Epithelial cell of proximal tubule (primary cell): ENCODE measurements at places on chromosomes 12 and 14.

GRCh38 chr12:127083008-127083949 is 1183.7 kb upstream of the TMEM132C start:
- peak; percentile 49 for DNase-seq

- no peak for DNase-seq
These were observed 187.9 kb upstream of the STXBP6 start for GRCh38 chr14:25237845-25238244.

GRCh38 chr12:28570811-28571210 is 380.6 kb downstream of the CCDC91 start:
- DNase-seq, result no peak

DNA sequence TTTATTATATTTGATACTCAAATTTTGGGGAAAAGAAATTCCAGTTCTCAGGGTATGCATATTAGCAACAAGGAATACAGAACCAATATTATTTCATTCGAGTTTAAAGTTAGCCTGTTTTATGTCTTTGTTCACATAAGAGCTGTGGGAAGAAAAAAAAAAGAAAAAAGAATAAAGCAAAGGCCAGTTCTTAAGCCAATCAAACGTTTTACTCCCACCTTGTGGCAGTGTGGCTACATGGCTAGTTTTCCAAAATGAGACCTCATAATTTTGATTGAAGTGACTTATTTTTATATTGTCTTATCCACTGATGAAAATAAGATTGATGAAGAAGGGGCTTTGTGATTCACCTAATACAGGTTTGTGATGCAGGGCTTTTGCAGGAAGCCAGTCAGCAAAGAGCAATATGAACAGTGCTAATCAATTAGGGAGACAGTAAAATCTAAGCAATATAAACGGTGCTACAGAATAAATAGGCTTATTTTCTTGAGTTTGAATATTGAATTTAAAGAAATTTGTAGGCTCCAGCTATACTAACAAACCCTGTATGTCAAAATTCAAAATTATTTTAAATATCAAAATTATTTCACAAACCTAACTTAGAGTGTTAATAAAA is 624.1 kb upstream of the FOXG1 start:
- DNase-seq, result no peak

GRCh38 chr14:105914738-105915385 is 388.5 kb downstream of the TMEM121 start:
- no peak for DNase-seq

- DNase-seq, result no peak
These were observed 59.5 kb downstream of the ARID2 start for GRCh38 chr12:45789025-45789424.

DNA sequence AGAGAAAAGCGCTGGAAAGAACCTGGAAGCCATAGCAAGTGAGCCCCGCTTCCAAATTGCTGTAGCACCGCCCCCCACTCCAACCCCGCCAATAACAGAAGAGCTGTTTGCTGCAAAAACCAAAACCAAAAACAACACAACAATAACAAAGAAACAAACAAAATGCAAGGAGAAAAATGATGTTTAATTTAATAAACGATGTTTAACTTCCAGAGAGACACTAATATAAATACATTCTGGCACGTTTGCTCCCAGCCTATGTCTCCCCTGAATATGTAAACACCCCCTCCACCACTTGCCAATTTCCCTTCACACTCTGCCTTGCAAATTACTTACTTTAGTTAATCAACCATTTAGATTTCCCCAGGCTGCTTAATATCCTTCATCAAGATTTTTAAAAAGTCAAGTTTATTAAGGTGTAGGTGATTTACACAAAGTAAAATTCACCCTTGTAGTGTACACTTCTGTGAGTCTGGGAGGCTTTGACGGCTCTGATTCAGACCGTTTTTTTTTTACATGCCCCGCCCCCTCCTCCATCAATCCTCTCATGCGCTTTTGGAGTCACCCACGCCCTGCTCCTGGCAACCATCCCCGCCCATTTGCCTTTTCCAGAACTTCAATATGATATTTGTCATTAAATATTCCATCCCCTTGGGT is 482 bp upstream of the IFI27L2 start:
- DNase-seq, result no peak

GRCh38 chr12:18320036-18320617 is 58.8 kb downstream of the PIK3C2G start:
- peak; percentile 74 for DNase-seq

DNA sequence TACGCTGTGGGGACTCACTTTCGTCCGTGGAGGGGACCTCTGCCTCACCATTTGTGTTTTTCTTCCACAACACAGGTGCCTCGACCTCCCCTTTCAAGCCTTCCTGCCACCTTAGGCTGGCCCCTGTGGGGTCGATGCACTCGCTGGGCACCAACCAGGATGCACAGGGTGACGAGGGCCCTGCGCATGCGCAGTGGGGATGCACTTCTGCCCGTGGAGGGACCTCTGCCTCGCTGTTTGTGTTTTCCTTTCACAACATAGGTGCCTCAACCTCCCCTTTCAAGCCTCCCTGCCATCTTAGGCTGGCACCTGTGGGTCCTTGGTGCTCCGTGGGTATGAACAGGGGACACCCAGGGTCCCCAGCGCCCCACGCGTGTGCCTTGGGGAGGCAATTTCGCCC is 356.8 kb downstream of the ALG10 start:
- DNase-seq, result no peak

- DNase-seq, result no peak
These were observed 28.8 kb upstream of the SLC5A8 start for GRCh38 chr12:101238800-101239329.

- DNase-seq, result no peak
These were observed 50.9 kb downstream of the TRAF3 start for GRCh38 chr14:102828151-102828550.

- no peak for DNase-seq
These were observed 167.0 kb downstream of the PPM1H start for GRCh38 chr12:62767946-62768345.

GRCh38 chr12:69969011-69969410 is 144.0 kb downstream of the MYRFL start:
- no peak for DNase-seq

GRCh38 chr12:19741132-19741489 is 301.8 kb downstream of the AEBP2 start:
- DNase-seq, result no peak

DNA sequence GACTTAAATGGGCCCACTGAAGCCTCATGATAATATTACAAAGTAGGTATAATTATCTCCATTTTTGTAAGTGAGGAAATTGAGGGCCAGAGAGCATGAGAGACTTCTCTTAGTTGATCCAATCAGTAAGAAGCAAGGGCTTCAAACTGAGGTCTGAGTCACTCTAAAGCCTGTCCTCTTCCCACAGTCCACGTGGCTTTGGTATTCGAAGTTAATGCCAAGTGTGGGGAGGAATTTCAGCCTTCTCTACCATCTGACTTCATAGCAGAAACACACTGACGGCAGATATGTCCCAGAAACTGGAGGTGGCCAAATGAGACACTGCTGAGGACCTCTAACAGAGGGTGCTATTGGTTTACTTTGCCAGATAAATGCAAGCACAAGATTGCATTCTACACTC is 114.4 kb upstream of the OVCH1 start:
- no peak for DNase-seq

GRCh38 chr14:65961004-65961403 is 525.2 kb upstream of the CCDC196 start:
- no peak for DNase-seq

DNA sequence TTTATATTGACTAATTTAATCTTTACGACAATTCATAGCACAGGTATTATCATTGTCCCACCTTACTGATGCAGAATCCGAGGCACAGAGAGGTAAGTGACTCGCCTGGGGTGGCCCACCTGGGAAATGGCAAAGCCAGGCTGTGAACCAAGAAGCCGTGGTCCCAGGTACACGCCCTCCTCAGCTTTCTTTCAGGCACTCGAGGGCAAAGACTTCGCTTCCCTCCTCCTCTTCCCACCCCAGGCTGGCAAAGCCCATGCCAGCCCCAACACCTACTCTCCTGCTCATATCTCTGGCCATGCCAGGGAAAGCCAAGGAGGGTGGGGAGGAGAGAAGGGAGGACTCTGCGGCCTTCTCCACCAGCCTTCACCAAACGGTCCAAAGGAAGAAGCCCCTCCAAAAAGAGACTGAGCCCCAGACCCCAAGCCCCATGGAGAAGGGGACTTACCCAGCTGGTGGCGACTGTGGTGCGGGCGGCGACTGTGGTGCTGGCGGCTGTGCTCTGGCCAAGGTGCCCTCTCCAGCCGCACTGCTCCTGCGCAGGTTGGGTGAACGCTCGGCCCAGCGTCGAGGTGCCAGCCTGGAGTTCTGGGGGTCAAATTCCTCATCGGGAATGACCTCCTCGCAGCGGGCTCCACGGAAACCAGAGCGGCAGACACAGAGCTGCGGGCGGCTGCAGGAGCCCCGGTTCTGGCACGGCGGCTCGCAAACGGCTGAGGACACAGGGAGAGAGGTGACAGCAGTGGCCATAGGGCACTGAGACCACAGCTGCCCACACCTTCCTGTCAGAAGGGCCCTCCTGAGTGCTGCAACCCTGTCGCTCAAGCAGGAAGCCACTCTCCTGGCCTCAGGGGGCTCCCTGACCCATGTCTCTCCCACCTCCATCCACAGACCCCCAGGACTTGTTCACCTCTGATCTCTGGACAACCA is 26.4 kb downstream of the LTBP2 start:
- DNase-seq, result no peak

DNA sequence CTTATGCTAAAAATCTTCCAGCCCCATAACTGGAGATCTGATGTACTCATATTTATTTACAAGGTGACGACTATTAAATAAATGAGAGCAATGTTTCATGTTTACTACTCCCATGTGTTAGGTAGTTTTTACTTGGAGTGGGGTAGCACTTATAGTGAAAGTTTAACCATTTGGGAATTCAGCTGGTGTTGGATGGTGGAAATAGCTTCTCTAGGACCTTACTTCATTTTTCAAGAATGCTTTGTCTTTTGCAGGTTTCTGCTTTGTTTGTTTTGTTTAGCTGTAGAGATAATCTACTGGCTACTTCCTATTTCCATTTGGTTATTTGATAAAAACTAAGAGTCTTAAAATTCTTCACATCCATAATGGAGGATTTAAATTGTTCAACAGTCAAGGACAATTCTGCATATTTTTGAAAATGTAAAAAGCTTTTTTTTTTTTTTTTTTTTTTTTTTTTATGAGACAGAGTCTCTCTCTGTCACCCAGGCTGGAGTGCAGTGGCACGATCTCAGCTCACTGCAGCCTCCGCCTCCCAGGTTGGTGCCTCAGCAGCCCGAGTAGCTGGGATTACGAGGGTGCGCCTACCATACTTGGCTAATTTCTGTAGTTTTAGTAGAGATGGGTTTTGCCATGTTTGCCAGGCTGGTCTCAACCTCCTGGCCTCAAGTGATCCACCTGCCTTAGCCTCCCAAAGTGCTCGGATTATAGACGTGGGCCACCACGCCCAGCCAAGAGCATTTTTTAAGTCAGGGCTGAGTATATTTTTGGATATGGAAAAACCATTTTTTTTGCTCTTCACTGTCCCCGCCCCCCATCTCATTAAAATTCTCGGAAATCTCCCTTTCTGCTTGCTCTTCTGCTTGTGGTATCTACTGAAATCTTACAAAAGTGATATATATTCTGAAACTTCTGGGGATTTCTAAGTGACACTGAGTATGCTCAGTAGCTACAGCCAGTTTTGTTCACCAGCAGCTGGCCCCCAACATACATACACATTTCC is 1.4 kb upstream of the ABCD2 start:
- no peak for DNase-seq

GRCh38 chr12:110233212-110233903 is 47.7 kb upstream of the ATP2A2 start:
- DNase-seq, result no peak

DNA sequence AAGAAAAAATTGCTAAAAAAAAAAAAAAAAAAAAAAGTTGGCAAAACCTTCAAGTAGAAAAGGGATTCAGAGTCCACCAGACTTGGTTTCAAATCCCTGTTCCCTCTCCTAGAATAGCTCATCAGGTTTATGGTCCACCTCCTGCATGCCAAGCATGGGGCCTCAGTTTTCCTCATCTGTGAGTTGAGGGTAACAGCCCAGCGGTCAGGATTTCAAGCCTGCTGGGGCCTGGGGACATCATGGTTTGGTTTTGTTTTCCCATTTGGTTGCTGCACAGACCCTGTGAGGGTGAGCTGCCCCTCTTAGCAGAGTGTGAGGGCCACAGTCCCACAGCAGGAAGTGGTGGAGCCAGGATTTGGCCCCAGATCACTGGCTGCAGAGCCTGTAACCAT is 12.5 kb downstream of the FAM222A start:
- no peak for DNase-seq

DNA sequence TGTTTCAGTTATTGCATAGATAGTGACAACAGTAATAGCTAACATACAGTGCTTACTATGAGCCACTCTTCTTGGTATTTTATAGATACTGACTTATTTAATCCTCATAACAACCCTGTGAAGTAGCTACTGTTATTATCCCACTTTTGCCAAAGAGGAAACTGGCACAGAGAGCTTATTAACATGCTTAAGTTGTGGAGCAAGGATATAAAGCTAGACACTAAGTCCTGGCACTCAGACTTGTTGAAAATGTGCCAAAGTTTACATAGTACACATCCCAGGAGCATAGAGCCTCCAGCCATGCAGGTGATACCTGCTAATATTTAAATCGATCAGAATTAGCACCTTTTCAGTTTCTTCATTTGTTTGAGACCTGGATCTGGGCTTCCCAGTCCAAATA is 41.8 kb downstream of the VEZT start:
- no peak for DNase-seq

- no peak for DNase-seq
These were observed 3.2 kb downstream of the NTN4 start for GRCh38 chr12:95787274-95787818.

GRCh38 chr12:104976703-104977102 is 9.4 kb upstream of the NOPCHAP1 start:
- DNase-seq, result no peak

DNA sequence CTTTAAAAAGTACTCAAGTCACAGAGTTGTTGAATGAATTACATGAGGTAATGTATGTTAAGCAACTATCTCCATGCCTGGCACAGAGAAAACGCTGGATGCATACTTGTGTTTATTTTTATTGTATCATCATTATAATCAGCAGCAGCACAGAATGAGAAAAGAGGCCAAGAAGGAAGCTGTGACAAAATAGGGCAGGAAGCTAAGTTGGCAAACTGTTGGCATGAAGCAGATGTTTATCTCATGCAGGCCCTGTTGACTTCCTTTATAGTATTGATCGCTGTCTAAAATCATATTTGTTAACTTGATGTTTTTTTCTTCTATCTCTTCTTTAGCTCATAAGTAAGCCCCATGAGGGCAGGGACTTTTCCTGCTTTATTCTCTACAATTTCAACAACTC is 466.6 kb downstream of the TRHDE start:
- DNase-seq, result no peak

GRCh38 chr14:103230658-103231334 is 103.2 kb upstream of the EIF5 start:
- no peak for DNase-seq

- DNase-seq, result no peak
These were observed 360 bp upstream of the SLC35F4 start for GRCh38 chr14:57866199-57866705.

GRCh38 chr14:61565836-61566536 is 129.3 kb upstream of the HIF1A start:
- no peak for DNase-seq
